Pons (tissue), 1 donor: ENCODE measurements at places on chromosomes 7 and 10.
A peak's percentile ranks its signal among the peaks of the same experiment; 100 is the strongest.

- DNase-seq = peak; percentile 53
Observed at GRCh38 chr7:151083071-151083823, at the start of gene TMUB1. TMUB1 (minus strand) TSS chr7:151083493; CDS start chr7:151082563, 930 bp downstream.

GRCh38 chr10:31041011-31041410 is 9.3 kb upstream of the ZNF438 start:
- no peak for DNase-seq

DNA sequence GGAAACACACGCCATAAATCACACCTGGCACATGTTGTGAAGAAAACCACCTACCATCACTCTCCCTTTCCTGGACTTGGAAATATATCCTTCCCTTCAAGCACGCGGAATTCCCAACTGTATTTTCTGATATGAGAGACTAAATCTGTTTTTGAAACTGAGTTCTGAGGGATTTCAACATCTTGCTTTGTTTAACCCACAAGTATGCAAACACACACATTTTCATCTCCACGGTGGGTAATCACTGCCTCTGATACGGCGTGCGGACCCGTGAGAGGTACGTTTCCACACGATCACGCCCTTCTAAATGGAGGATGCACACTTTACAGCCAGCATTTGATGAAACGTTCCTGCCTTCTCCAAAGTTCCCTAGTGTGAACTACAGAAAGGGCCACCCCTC is 83.4 kb downstream of the ZRANB1 start:
- DNase-seq = no peak

- DNase-seq = no peak
Observed at GRCh38 chr7:130996833-130997231, 262.8 kb upstream of the KLF14 start.

DNA sequence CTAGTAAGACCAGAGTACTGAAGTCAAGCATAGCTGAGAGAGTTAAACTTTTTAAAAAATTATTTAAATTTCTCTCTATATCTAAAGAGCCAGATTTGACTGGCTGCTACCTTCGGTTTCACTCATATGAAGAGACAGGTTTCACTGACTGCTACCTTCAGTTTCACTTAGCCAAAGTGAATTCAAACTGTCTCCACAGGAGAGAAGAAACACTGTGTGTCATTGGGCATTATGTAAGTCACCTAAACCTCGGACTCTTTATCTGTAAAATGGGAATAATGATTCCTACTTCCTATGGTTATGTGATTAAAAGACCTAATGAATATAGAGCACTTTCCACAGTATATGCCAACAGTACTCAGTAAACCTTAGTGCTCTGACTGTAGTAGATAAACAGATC is 41.6 kb upstream of the MET start:
- DNase-seq = no peak

DNA sequence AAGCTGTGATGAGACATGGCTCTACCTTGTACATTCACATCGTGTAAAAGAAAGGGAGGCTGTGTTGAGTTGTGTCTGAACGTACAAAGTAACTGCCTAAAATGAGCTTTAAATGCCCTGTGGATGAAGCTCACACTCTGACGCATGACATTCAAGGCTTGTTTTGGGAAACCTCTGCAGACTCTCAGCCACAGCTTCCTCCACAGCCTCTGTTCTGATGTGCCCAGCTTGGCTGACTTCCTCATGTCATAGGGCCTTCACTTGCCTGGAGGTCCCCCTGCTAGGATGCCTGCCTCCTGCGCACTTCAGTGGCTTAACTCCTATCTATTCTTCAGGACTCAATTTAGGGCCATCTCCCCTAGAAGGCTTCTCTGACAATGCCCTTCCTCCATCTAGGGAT is 230.0 kb upstream of the HABP2 start:
- peak; percentile 76 for DNase-seq

DNA sequence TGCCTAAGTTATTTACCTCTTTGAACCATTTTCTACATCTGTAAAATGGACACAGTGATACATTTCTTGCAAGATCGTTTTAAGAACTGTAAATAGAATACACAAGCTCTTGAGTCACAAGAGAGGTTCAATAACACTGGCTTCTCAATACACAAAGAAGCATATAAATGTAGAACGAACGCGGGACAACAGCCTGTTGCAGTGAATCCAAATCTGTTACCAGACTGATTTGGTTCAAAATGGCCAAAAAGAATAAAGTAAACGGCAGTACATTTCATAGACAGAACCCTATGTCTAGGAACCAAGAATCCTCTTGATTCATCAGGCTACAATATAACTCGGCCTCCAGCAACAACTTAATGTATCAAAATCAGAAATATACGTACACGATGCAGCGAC is 701 bp downstream of the MTPAP start:
- DNase-seq = no peak

- no peak for DNase-seq
Observed at GRCh38 chr7:76430836-76431235, 6.1 kb downstream of the ZP3 start.

- DNase-seq = no peak
Observed at GRCh38 chr10:12579954-12580858, 230.9 kb downstream of the CAMK1D start.

DNA sequence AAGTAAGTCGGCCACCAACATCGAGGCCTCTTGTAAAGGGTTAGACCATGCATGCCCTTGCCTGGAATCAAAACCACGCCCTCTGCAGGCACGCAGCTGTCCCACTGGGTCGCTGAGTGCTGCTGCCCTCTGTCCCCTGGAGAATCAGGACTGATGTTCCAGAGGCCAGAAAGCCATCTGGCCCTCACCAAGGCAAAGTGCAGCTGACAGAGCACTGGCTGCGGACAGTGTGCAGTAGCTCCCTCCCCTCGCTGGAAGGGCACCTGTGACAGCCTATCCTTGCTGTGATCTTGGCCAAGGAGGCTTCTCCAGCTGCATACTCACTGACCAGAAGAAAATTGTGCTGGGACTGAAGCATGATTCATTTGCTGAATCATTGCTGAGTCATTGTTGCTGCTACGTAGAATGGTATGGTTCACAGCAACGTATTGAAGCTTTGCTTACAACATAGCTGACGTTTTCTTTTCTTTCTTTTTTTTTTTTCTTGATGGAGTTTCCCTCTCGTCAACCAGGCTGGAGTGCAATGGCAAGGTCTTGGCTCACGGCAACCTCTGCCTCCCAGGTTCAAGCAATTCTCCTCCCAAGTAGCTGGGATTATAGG is 30.4 kb downstream of the DDC start:
- no peak for DNase-seq

GRCh38 chr7:142321391-142321790 is 63.5 kb upstream of the PRSS58 start:
- DNase-seq = no peak

DNA sequence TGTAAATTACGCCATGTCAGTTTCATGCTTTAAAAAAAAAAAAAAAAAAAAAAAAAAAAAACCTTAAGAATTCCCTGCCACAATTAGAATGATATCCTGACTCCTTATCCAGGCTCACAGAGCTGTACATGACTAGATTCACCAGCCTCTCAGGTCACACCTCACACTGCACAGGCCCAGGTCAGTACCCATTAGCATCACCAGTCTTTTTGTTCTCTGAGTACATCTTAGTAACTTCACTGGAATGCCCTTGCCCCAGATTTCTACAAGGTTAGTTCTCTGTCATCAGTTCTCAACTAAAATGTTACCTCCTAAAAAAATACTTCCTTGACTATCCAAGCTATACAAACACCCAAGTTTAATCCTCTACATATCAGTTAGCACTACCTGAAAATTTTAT is 211.0 kb downstream of the LRRN3 start:
- no peak for DNase-seq

DNA sequence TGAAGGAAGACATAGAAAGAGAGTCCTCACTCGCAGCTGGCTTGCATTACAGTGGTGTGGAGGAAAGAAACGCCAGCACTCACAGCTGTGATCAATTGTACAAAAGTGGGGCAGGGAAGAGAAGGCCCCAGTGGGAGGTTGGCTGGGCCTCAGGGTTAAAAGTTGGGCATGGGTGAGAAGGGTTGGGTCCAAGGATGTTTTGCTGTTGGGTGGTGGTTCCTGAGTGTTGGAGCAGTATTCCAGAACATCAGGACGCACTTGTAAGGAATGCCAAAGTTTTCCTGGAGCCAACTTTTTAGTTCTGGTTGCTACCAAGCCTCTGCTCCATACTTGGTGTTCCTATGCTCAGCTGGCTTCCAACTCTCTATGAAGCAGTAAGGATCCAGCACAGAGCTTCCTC is 55.4 kb upstream of the MKRN1 start:
- DNase-seq = no peak

GRCh38 chr7:141875453-141875852 is 34.2 kb upstream of the PRSS37 start:
- no peak for DNase-seq
